ENCODE measurements at places on chromosomes 2 and 18.

- DNase-seq, result no peak
Observed at GRCh38 chr2:60091894-60092293, 461.6 kb downstream of the BCL11A start.

- no peak for DNase-seq
Observed at GRCh38 chr2:168726375-168726774, 76.1 kb upstream of the NOSTRIN start.

- no peak for DNase-seq
Observed at GRCh38 chr2:169509298-169509885, at the start of gene KLHL41. Gene KLHL41 (plus strand): TSS chr2:169509702. CDS start chr2:169509779, 77 bp downstream.

DNA sequence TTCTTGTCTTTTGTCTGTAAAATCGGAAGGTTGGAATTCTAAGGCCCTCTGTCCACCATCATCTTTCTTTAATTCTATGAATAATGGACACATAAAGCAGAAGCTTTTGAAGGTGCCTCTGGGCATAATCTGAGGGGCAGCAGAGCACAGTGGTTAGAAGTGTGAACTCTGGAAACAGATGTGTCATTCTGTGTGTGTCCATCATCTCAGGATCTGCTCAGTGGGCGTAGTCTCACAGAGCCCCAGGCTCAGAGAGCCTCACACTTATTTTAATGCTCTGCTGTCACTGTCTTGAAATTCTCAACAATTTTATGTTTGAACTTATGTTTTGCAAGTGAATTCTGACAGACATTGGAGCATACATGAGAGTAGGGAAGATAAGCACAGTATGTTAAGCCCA, 31.0 kb upstream of the CCDC93 start:
- DNase-seq, result no peak

DNA sequence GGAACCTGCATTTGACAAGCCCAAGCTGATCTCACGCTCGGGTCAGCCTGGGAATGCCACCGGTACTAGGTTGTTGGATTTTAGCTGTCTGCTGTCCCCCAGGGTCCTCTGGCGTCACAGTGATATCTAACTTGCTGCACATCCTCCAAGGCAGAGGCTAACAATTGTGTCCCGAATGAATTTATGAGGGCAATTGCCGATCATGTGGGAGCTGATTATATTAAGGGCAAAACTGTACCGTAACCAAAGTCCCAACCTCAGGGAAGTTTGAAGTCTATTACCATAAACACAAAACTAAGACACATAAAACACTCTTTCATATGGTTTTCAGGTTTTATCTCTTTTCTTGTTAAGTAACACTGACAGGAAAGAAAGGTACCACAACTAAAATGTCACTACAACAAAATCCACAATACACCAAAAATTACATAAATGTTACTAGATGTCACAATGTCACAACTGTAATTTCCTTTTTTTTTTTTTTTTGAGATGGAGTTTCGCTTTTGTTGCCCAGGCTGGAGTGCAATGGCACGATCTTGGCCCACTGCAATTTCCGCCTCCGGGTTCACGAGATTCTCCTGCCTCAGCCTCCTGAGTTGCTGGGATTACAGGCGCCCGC, 6.7 kb downstream of the UXS1 start:
- DNase-seq, result peak; percentile 18

DNA sequence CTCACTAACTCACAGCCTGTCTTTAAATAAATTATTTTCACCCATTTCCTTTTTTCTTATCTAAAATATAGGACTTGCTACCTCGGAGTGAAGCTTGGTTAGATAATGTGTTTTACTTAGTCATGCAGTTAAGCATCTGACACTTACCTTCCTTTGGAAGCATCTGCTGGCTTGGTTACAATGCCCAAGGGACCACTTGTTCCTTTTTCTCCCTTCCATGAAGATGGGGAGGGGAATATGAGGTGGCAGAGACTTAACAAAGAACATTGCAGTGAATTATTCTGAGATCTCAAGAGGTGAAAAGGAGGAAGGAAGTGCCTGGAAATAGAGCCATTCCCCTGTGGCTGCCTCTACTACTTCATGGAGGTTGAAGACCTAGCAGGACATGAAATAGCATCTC, 145.4 kb upstream of the FOSL2 start:
- peak; percentile 17 for DNase-seq

DNA sequence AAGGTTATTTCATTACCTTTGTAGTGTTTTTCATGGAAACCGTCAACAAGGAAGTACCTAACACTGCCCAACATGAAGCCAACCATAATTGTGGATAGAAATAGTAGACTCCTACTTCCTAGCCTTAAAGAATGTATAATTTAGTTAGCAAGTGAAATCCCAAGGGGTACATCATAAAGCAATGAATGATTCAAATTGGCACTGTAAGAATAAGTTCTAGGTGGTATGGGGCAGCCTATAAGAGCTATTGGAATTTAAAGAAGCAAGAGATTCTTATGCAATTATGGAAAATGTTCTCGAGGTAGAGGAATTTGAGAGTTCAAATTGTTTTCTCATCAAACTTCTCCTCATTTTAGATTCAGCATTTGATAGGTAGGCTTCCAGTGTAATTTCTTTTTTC, 157.9 kb downstream of the FMNL2 start:
- DNase-seq, result no peak

DNA sequence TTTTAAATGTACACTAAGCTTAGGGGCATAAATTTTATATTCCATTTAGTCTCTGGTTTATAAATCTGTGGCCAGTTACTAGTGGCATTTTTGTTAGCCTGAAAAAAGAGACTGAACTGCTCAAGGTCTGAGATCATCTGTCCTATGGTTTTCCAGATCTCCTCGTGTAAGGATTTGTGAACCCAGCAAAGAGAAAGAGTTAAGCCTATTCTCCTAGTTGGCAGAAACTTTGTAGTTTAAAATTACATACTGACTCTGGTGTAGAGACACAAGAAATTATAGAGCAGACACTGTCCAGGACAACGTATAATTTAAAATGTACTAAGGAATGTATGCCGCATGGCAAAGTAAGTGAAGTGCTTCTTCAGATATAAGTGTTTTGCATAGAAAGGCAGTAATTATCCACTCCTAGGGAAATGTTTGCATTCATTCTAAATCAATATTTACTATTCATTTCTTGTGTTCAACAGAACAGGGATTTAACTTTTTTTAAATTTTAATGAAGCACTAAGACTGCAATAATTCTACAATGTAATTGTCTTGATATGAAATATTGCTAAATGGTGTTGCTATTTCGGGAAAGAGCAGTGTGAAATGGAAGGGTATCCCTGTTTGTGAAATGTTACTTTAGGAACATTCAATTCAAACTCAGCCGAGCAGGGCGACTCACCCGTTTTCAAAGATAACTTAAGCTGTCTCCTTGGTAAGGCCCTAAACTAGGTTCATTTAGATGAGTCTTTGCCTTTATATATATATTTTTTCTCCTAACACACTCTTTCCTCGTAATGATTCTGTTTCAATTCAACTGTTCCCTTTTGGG, 508.4 kb upstream of the ZEB2 start:
- no peak for DNase-seq

GRCh38 chr2:283996-284794, 3.7 kb downstream of the ALKAL2 start:
- DNase-seq, result no peak

DNA sequence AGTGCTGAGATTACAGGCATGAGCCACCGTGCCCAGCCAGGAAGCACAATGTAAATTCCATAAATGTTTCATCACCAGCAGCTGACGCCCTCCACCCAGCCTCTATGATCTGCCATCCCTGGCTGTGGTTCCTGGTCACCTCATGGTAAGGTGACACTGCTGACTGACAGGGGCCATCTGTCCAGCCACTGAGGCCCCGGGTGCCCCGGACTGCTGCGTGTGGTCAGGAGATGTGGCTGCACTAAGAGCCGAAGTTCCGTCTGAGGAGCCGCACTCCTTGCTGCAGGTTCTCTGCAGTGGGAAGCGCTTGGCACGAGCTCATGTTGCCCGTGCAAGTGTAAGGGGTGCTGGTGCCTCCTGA, 10.9 kb downstream of the NTSR2 start:
- DNase-seq, result no peak

- DNase-seq, result no peak
Observed at GRCh38 chr2:95578539-95578938, 13.3 kb upstream of the TRIM43 start.

Data from HL-60 (cell line).